ENCODE measurements at places on chromosomes 2 and 18. TPM values are rescaled to one million over a fixed set of nuclear protein-coding genes. Genes with fewer than 3 reads are reported as not detected.

Gene NPAS2
- total RNA-seq = 124 TPM

Gene GALNT14
- total RNA-seq = 5.1 TPM

Gene POTEJ
- total RNA-seq = 0.24 TPM

Gene UCN
- total RNA-seq = 1.4 TPM

Gene MYL12B
- total RNA-seq = 174 TPM

DNA sequence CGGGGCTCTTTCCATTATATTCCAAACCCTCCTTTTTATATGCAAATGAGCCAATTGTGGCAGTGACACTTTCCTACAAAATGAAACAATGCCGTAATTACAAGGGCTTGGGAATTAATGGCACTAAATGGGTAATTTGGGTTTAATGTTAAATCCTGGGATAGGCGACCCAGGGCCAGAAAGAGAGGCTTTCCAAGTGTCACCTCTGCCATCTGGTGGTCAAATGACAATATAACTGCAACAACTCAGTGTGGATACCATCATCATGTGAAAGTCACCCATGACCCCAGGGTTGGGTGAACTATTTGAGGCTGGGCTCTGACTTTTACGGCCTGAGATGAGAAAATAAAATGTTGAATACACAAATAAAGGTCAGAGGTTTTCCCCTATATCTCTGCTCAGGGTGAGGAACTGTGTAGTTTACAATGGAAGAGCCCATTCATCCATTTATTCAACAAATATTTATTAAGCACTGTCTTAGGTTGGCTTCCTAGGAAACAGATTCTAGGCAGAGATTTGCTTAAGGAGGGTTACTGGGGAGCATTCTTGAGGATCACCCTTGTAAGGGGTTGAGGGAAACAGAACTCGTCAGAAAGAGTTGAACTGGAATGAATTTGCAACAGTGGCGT lies 13.6 kb upstream of the THADA start:
- peak; percentile 51 for DNase-seq

DNA sequence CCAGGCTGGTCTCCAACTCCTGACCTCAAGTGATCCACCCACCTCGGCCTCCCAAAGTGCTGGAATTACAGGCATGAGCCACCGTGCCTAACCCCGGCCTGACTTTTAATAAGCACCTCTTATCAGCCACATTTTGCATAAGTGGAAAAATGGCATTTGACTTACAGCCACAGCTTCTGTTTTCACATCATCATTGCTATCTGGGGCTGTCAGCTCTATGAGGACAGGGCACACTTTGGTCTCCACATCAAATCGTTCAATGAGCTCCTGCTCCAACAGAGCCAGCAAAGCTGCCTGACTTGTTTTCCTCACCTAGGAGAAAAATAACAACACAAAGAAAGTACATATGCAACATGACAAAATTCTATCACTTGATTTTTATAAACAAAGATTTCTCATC lies 26.4 kb downstream of the PPP4R1 start:
- no peak for DNase-seq

- DNase-seq = no peak
These were observed 1.2 kb downstream of the PJVK start for GRCh38 chr2:178452334-178452733.

All from umbilical cord (tissue), 2 donors.